Effector memory CD8-positive, alpha-beta T cell (primary cell): ENCODE measurements at places on chromosomes 5 and 9.

GRCh38 chr9:131624636-131625507 is 79.5 kb downstream of the PRRT1B start:
- no peak for DNase-seq

DNA sequence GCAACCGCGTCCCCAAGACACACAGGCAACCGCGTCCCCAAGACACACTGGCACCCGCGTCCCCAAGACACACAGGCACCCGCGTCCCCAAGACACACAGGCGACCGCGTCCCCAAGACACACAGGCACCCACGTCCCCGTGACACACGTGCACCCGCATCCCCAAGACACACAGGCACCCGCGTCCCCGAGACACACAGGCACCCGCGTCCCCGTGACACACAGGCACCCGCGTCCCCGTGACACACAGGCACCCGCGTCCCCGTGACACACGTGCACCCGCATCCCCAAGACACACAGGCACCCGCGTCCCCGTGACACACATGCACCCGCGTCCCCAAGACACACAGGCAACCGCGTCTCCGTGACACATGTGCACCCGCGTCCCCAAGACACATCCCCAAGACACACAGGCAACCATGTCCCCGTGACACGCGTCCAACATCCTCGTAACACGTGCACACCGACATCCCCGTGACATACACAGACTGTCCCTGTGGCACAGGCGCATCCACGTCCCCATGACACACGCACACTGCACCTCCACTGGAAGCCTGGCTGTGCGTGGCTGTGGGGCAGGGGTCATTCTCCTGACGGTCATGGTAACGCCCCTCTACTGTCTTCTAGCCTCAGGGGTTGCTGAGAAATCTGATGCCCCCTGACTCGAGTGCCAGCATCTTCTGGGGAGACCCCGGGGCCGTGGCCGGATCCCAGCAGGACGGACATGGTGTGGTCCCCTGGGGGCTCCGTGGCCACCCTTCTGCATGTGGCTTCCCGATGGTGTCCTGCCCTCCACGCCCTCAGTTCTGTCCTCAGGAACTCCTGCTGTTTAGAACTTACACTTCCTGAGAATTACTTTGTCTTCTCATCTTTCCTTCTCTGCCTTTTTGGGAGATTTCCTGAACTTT is 24.1 kb downstream of the EXD3 start:
- no peak for DNase-seq

GRCh38 chr5:98588215-98588614 is 185.2 kb upstream of the RGMB start:
- DNase-seq: no peak

- no peak for DNase-seq
Observed at GRCh38 chr5:80109646-80110478, 74.7 kb downstream of the THBS4 start.

DNA sequence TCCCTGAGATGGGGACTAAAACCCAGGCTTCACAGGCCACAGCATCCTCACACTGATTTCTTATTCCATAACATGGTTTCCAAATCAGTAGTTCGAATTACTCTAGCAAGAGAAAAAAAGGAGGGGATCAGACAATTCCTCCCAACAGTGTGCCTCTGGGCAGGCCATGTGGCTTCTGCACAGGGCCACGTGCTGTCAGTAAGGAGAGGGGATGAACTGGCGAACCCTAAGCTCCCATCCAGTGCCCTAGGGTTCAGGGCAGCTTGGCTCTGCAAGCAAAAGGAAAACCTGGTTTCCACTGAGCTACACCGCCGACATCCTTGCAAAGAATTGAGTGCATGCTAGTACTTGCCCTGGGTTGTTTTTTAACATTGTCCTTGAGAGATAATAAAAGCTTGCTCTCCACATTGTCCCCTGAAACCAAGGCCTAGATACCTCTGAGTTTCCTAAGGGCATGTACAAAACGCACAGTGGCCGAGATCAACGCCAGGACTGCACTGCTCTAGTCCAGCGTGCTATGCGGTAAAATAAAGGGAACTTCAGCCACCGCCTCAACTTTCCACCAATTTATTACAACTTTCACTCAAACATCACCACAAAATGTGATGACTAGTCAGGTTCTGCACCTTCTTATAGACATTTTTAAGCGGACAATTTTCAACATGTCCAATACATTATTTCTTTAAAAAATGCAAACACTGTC is 4.5 kb downstream of the CAMSAP1 start:
- no peak for DNase-seq

DNA sequence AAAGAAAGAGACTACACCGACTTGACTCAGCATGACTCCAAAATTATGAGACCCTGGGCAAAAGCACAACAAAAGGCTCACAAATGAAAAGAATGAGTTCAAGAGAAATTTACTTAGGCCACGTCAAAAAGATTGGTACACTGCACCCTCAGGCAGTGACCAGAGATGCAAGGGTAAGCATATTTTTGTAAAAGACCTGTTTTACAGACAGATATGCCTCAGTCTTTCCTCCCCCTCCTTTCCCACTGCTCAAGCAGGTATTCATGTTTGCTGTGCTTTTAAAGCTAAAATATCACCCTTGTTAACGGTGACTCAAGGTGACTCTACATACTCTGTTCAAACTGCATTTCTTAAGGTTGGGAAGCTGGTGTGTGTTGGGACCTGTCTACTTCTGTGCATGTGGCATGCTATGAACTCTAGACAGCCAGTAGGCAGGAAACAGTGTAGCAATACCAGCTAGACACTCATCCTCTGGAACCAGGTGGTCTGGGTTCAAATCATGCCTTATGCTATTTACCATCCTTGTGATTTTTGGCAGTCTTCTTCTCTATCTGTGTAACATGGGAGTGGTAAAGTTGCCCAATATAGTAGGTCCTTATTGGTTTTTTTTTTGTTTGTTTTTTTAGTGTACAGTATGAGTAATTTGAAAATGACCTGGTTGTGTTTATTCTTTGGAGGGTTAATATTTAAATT is 98.7 kb downstream of the TLE4 start:
- DNase-seq: no peak

DNA sequence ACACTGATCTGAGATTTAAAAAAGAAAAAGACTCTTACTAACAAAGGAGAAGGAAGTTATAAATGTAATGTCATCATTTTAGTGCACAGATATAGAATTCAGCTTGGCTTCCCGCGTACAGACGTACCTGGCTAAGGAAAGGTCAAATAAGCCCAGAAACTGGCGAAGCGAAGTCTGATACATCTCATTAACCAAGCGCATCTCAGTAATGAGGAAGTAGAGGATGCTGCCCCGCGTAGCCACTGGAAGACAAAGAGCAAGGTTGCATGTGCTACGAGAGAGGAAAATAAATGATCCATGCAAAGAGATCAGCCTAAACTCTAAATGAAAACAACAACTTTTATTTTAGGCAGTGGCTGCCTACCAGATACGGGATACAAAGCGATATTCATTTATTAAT is 208.8 kb downstream of the DNAH5 start:
- DNase-seq: no peak

DNA sequence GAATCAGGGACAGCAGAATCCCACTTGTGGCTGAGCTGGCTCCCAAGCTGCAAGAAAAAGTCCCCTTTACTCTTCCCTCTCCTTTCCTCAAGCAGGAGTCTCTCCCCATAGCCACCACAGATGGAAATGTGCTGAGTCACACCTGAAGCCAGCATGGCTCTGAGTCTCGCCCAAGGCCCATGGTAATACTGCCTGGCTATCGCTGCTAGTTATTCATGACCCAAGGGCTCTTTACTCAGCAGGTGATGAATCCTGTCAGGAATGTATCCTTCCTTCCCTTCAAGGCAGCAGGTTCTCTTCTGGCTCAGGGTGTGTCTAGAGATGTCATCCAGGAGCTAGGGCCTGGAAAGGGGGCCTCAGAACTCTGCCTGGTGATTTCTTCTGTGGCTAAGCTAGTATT is 403.3 kb upstream of the PTPRD start:
- no peak for DNase-seq

- peak; percentile 24 for DNase-seq
Observed at GRCh38 chr5:135462304-135462703, 10.2 kb upstream of the TIFAB start.

GRCh38 chr9:95724253-95724991 is 151.1 kb upstream of the ERCC6L2 start:
- peak; percentile 55 for DNase-seq

GRCh38 chr9:93807166-93808074 is 147.7 kb downstream of the BARX1 start:
- no peak for DNase-seq

DNA sequence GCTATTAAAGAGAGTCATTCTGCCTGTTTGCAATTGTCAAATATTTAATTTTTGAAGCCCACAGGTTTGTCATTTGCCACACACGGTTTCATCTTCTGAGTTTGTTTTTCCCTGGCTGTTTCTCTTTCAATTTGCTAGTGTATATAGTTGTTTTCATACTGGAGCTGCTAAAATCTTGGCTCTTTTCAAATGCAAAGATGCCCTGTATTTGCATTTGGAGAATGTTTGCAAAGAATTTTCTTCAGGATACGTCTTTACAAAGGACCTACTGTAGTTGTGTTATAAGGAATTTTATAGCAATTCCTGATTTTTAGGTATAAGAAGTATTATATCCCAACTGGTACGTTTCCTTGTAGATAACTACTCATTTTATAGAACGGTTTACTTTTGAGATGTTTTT is 48.0 kb downstream of the IZUMO3 start:
- DNase-seq: no peak

DNA sequence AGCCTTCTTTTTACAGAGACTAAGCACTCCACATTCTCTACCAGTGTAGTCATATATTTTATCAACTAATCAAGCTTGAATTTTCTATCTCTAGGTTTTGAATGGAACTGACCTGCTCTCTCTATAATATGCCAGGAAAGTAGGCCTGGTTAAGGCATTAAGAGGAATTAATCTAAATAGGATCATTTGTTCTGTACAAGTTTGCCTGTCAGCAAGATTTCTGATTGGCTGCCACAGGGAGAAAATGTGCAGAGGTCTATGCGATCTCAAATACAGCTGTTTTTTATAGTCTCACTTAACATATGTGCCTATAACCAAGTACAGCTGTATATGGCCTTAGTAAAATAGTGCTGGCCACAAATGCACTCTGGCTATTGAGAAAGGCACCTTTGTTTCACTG is 418.8 kb downstream of the KDM4C start:
- DNase-seq: no peak

DNA sequence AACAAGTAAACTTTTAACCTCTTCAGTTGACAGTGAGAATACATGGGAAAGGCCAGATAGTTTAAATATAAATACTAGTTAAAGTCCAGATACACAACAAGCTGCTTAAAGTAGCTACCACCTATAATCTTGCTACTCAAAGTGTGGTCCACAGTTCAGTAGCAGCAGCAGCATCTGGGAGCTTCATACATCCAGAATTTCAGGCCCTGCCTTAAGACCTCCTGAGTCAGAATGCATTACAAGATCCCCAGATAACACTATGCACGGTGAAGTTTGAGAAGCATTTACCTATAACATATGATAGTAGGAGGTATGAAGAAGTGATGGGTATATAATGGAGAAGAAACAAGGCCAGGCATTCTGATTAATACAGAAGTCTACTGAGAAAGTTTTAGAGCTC is 244.5 kb downstream of the EFNA5 start:
- no peak for DNase-seq

DNA sequence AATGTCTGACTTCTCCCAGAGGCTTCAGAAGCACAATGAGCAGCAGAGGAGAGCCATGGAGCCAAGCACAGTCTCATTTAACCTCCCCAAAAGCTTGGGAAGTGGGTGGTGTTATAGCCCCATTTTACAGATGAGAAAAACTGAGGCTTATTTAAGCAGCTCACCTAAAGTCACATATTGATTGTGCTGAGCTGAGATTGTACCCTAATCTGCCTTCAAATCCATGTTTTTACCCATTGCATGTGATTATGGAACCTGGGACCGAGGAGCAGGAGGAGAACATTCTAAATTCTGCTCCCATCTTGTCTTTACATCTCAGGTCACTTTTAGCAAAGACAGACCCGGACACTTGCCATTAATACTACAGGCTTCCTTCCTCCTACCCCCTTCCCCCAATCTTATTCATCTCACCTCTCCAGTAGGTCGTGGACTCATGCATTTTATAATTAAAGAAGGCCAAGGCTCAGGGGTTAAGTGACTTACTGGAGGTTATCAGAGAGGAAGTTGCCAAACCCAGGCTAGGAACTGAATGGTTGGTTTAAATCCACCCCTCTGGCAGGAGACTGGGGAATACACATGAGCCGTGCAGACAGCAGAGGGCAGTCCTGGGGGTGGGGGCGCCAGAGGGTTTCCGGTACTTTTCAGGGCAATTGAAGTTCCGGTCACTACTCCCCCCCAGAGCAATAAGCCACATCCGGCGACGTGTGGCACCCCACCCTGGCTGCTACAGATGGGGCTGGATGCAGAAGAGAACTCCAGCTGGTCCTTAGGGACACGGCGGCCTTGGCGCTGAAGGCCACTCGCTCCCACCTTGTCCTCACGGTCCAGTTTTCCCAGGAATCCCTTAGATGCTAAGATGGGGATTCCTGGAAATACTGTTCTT is 51.0 kb upstream of the IL17B start:
- DNase-seq: no peak

- no peak for DNase-seq
Observed at GRCh38 chr9:130610862-130611707, 31.7 kb downstream of the FUBP3 start.

GRCh38 chr5:108472237-108472636 is 90.3 kb upstream of the FBXL17 start:
- no peak for DNase-seq

GRCh38 chr5:174552428-174552827 is 172.0 kb upstream of the MSX2 start:
- DNase-seq: no peak

DNA sequence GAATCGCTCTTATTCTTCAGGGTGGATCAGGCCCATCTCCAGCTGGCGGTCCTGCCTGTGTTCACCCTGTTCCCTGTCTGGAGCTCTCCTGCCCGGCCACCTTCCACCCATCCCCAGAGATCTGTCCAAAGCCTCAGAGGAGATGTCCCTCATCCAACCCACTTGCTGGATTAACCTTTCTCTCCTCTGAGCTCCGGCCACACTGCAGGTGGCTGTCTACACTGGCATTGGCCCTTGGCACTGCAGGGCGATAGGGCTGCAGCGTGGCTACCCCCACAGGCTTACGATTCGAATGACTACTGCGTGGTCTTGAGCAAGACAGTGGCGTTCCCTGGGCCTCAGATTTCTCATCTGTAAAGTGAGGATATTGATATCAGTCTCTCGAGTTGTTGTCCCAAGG is 63.8 kb upstream of the BARHL1 start:
- DNase-seq: no peak
